ENCODE measurements at places on chromosomes 5 and 9. TPM values are rescaled to one million over a fixed set of nuclear protein-coding genes. Genes with fewer than 3 reads are reported as not detected.

CDH18 gene
- 0.15 TPM for total RNA-seq

DNA sequence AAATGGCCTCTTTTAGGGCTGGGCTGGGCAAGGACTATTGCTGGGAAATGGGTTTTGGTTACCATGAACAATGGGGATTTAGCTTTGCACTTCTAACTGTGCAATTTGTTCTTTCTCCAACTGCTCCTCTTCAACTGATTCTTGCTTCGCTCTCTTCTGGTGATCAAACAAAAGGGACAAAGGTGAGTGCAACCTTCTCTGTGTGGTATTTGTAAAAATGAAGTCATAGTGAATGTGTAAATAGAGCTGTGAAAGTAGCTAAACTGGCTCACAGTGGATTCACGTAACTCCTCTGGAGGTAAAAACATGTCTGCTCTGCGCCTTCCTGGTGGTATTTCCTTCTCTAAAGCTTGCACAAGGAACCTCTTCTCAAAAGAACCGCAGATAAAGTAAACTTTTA, 20.9 kb upstream of the SPINK14 start:
- peak; percentile 78 for DNase-seq

DNA sequence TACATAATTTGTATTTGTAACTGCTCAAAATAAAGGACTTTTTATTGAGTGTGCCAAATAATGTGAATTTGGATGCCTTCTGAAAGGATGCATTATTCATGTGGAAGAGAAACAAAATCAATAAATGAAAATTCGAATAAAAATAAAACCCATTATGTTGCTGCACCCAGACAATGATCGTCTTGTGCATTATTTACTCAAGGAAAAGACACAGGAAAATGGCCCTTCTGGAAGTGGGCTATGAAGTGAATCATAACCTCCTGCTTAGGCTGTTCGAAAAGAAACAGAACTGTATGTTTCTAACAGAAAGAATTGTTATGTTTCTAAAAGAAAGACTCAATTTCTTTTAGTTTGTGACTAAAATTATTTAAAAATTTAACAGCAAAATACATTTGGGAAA, 168.9 kb upstream of the NFIB start:
- DNase-seq = no peak

FAM174A gene
- 66.2 TPM for total RNA-seq

DNA sequence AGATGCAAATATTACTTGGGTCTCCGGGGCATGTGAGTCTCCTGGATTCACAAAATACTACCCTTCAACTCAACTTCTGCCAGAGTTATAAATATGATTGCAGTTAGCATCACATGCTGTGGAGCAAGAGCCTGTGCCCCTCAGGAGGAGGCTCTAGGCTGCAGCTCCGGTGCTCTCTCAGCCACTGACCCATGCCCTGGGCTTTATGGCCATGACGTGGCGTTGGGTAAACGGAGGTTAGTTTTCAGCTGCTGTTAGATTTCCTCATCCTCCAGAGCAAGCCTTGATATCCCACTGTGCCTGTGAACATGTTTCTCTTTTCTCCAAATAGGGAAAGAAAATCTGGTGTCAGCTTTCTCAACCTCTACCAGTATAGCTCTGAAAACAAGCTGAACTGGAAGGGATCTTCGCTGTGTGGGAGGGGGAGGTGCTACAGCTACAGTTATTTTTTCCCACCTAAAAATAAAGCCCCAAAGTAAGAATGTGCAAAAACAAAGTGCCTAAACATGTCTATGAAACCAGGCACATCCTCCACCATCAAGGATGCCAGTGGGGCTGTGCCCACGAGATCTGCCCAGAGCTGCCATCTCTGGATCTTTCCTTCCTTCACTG, 124.4 kb upstream of the GPR151 start:
- peak; percentile 11 for DNase-seq

CCDC171 gene
- total RNA-seq = 1.7 TPM

- DNase-seq = no peak
Observed at GRCh38 chr9:116380496-116380995, 227.0 kb downstream of the PAPPA start.

- peak; percentile 93 for DNase-seq
Observed at GRCh38 chr9:12813960-12814876, 39.4 kb downstream of the LURAP1L start.

DNA sequence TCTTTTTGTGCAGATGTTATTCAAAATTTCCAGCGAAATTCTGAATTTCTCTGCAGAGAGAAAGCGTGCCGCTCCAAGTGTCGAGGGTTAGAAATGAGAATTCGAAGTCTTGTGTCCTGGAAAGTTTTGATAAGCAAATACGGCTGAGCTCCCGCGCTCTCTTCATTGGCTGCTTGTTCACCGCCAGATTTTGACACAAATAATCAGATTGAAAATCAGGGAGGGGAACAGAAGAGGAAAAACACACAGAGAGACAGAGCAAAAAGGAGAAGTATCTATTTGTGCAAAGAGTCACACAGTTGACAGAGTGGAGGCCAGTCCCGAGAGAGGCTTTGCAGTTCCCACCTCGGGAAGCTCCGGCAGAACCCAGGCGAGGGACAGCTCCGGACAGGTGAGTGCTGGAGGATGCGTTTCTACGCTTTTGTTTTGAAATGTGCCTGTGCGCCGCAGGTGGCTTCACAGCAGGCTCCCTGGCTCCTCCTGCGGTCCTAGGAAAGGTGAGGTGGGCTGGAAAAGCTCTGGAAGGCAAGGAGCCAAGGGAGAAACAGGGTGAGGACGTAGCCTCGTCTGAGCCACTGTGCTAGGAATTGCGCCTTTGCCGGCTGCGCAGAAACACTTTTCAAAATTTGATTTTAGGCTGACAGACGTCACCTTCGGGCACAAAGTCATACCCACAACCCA, at the start of gene GFI1B:
TSS of gene GFI1B (plus strand) at position 244 of the 681 bp plus-strand sequence. CDS start 7,985 bp downstream, outside the sequence.
- DNase-seq = peak; percentile 8

DNA sequence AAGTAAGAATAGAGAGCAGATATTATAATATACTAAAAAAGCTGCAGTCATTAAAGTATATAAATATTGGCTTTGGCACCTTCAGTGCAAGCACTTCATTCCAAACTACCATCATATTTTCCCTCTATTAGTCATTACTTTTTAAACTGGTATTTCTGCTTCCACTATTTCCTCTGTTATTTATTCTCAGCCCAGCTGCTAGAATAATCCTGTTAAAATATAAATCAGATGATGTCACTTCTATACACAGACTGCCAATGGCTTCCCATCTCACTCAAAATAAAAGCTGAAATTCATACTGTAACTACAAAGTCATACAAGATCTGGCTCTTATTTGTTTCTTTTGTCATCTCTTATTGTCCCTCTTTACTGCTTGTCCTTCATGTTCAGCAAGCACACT, 432.9 kb downstream of the TLE4 start:
- peak; percentile 52 for DNase-seq

DNA sequence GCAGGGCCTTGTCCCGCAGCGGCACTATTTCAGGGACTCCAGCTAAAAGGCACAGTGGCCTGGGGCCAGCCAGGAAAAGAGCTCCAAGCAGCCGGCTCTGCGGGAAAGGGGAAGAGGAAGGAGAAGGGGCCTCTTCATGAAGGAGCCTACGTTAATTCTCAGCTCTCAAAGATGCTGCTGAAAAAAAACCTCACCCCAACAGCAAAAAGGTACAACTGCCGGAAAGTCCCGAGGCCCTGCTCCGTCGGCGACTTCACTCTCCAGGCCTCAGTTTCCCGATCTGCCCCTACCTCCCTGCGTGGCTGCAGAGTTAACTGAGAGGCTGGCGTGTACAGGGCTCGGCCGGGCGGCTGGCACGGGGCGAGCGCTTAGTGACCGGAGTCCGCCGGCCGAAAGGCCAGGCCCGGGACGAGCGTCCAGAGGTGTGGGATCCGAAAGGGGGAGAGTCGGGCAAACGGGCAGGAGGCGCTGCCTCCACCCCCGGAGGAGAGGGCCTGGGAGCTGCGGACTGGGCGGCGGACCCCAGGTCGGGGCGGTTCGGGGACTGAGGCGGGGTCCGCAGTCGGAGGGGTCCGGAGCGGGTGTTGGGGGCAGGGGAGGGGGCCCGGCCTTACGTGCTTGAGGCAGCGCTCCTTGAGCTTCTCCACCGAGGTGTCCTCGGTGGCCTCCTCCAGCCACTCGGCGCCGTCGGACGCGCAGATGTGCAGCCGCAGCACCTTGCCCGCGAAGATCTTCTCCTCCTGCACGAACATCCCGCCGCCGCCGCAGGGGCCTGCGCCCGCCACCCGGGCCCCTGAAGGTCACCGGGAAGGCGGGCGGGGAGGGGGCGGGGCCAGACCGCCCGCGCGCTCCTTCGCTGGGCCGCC, 529 bp downstream of the UBAC1 start:
- no peak for DNase-seq

PGM5 gene
- total RNA-seq = 90.2 TPM

TEX48 gene
- not detected for total RNA-seq

SLC4A9 gene
- 0.29 TPM for total RNA-seq

TEX10 gene
- 19.4 TPM for total RNA-seq

- DNase-seq = no peak
Observed at GRCh38 chr9:4680173-4680525, 780 bp downstream of the CDC37L1 start.
